Smooth muscle cell of the pulmonary artery (primary cell): ENCODE measurements at places on chromosomes 5 and 9. TPM values are rescaled to one million over a fixed set of nuclear protein-coding genes. Genes with fewer than 3 reads are reported as not detected.

Gene SLC1A3
- 0.46 and 20.0 TPM in 2 replicates for total RNA-seq

Gene DDX4
- not detected in 2 replicates for total RNA-seq

Gene ENTPD2
- total RNA-seq: not detected in 2 replicates

Gene KCNMB1
- total RNA-seq: 0.07 and 0.39 TPM in 2 replicates

Gene GPR150
- 0.40 and 0.46 TPM in 2 replicates for total RNA-seq

Gene CCDC192
- total RNA-seq: not detected in 2 replicates

Gene YIPF5
- 183 and 204 TPM in 2 replicates for total RNA-seq

Gene DBN1
- total RNA-seq: 86.1 and 86.8 TPM in 2 replicates

Gene HRH2
- total RNA-seq: 0.39 and 0.73 TPM in 2 replicates

Gene NDUFA8
- 27.7 and 37.6 TPM in 2 replicates for total RNA-seq
